ENCODE measurements at places on chromosomes 4 and X.

DNA sequence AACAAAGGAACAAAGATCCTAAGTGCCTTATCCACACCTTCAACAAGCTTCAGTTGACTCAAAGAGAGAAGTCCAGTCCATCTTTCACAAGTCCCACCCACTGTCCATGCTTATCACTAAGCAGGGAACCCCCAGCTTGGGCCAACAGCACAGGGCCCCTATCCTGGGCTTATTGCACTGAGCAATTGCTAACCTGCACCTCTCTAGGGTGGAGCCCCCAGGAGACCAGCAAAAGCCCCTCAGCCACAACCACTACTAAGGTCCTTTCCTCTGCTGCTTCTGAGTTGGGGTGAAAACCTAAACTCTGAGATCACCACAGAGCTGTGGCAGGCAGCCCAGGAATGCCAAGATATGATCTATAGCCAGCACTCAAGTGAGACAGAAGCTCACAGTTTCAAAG is 96.7 kb upstream of the PBDC1 start:
- DNase-seq: no peak

DNA sequence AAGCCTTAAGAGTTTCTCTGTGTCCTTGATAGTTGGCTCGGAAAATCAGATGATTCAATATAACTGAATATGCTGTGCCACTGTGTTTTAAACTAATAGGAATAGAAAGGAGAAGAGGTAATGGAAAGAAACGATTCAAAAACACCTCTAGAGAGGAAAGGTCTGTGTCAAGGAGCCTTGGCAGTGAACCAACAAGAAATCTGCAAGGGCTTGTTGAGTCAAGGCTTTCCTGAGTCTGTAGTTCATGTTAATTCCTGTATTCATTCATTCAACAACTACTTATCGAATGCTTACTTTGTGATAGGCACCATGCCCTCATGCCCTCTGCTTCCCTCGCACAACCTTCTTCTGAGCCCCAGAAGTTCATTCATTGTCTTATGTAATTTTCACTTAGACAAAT is 336.0 kb downstream of the PDHA2 start:
- no peak for DNase-seq

DNA sequence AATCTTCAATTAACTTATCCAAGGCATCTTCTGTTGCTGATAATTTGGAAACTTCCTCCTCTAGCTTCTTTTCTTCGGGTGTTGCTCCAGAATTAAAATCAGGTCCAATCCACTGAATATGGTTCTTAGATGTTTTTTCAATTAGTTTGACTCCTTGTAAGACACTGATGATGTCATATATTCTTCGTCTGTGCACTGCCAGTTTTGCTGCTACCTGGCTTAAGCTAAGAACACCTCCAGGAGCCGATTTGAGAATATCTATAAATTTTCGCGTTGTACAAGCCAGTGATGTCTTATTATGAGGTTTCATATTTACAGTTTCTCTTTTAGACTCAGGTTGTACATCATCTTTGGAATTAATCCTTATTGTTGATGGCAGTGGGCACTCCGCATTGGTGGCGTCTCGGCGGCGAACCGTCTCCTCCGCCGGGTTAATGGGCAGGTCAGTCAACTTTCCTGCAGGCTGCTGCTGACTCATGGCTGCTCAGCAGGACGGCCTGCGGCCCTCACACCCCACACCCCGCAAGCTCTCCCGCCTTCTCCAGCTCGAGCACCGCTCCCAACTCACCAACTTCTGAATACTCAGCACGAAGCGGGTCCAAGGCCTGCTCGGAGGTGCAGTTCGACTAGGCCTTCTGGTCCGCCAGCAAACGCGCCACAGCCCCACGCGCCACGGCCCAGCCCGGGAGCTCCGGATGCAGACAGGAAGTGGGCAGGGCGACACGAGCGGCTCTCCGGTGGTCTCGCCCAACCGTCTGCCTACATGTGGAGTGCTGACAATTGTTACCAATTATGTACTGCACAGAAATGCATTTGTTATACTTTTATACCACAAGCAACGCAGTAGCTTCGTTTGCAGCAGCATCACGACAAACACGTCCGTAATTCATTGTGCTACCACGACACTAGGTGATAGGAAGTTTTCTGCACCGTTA is 49.2 kb upstream of the FHL1 start:
- DNase-seq: no peak

GRCh38 chr4:157220371-157220881 is at the start of gene GRIA2:
Gene GRIA2 (plus strand): TSS chr4:157220728. CDS start chr4:157221043, 315 bp downstream.
- DNase-seq: peak; percentile 78

DNA sequence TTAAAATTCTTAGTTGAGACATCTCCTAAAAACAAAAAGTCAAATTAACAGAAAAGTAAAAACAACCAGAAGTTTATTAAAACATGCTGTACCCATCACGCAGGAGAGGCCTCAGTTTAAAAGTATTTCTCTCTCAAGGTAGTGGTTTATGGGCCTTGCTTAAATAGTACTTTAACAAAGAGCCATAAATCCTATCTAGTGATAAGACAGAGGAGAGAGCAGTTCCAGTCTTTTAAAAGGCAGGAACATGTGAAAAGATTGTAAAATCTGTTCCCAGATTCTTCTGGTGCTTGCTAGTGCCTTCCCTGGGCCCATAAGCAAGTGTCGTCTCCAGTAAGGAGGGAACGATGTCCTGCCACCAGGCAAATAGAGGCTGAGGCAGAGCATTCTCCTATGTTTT is 476.3 kb upstream of the ADGRL3 start:
- DNase-seq: no peak

GRCh38 chr4:80732010-80732409 is 298.5 kb upstream of the BMP3 start:
- DNase-seq: no peak

GRCh38 chrX:24790166-24790565 is 96.4 kb downstream of the POLA1 start:
- no peak for DNase-seq

DNA sequence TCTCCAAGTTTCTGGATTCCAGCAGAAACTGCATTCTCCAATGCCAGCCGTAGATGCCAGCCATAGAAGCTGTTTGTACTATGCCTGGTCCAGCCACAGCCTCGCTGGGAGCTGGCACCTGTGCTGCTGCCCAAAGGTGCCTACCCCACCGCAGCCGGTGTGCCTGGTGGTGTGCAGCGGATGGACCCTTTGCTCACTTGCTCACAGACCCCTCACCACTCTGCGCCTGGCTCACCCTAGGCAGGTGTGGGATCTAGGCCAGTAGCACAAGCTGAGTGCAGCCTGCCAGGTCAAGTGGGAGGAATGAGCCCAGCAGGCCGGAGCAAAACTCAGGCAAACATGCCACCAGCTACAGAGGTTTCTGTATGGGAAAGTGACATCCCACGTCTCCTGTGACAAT is 463.2 kb downstream of the ADGRL3 start:
- DNase-seq: no peak

All from KBM-7 (cell line).